ENCODE measurements at places on chromosomes 1 and 21. TPM values are rescaled to one million over a fixed set of nuclear protein-coding genes. Genes with fewer than 3 reads are reported as not detected.

ADORA1 gene
- 12.2 TPM for polyA plus RNA-seq

NBPF10 gene
- polyA plus RNA-seq = 0.20 TPM

RIMS3 gene
- polyA plus RNA-seq = 13.3 TPM

OR2L2 gene
- polyA plus RNA-seq = not detected

SFN gene
- 3.3 TPM for polyA plus RNA-seq

CELA2A gene
- not detected for polyA plus RNA-seq

VWA5B1 gene
- 1.3 TPM for polyA plus RNA-seq

FAF1 gene
- 10.8 TPM for polyA plus RNA-seq

TLR5 gene
- 0.74 TPM for polyA plus RNA-seq

PTPN22 gene
- not detected for polyA plus RNA-seq

TAF5L gene
- 17.7 TPM for polyA plus RNA-seq

SYNJ1 gene
- polyA plus RNA-seq = 1.6 TPM
